CD4-positive, alpha-beta T cell treated with Interferon alpha-2 for 1 hour (primary cell): ENCODE measurements at places on chromosomes 1 and 21.
A peak's percentile ranks its signal among the peaks of the same experiment; 100 is the strongest.

DNA sequence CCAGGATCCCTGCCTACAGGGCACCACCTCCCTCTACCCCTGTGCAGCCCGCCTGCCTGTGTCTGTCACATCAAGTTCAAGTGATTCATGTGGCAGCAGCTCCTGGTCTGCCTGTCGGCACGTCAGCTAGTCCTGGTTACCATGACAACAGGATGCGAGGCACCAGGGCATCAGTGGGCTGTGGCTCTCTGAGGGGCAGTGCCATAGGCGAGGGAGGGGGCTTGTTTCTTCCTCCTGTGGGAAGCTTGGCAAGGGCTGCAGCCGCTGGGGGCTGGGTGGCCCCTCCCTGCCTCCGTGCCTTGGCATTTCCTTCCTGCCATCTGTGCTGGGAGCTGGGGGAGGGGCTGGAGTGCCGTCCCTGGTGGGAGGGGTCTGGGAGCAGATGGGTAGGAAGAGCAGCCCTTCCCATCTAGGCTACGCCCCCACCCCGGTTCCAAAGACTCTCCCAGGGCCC lies 43.1 kb downstream of the FOXO6 start:
- DNase-seq, result peak; percentile 14

DNA sequence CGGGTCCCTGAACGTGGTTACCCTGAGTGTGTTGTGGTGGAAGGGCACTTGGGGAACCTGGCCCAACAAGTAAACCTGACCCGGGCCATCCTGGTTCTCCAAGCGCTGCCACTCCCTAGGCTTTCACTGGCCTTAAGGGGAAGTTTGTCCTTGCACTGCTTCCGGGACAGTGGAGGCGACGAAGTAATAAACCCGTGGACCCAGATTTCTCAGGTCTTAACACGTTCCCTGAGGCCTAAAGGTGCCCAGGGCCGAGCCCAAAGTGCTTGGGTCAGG lies 261 bp upstream of the CCDC24 start:
- no peak for DNase-seq

DNA sequence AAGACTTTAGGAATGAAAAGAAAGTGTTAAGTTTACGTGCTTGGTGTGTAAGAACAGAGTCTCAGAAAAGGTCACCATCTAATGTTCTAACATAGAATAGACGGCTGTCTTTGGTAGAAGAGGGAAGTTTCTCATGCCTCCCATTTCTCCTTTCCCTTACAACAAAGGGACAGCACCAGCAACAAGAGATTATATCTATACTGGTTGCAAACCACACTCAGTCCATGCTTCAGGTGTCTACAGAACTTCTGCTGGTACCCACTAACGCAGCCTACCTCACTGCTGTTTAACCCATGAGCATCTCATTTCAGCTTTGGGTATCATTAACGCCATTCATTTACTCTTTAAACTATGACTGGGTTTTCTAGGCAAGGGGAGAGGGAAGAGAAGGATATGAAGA lies 9.2 kb upstream of the ITPKB start:
- DNase-seq, result no peak

- no peak for DNase-seq
These were observed 100.9 kb downstream of the DDX20 start for GRCh38 chr1:111856411-111857185.

DNA sequence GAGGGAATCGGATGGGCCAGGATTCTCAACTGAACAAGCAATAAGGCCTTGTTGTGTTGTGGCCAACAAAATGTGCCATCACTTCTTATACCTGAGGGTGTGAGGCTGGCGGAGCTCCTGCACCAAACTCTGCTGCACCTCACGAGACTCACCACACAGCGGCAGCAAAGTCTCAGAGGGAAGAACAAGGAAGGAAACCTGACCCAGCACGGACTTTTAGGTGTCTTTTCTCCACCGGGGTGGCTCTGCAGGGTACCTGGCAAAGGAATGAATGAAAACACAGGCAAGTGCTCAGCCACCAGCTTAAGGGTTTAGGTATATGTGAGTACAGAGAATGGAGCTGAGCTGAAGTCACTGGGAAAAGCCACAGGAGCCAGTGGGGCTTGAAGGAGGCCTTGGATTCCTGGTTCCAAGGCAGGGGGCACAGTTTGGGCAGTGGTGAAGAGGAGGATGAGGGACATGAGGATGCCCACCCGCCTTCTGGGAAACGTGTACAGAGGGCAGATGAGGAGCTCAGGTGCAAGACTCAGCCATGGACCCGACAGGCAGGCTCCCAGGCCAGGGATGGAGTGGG lies 31.1 kb upstream of the HSD3B1 start:
- DNase-seq, result no peak

- no peak for DNase-seq
These were observed 7.1 kb downstream of the CLIC6 start for GRCh38 chr21:34675871-34676270.

- DNase-seq, result peak; percentile 0
These were observed 2.5 kb downstream of the FCRL4 start for GRCh38 chr1:157595356-157595755.

GRCh38 chr1:61434276-61434675 lies 290.7 kb downstream of the TM2D1 start:
- DNase-seq, result no peak

DNA sequence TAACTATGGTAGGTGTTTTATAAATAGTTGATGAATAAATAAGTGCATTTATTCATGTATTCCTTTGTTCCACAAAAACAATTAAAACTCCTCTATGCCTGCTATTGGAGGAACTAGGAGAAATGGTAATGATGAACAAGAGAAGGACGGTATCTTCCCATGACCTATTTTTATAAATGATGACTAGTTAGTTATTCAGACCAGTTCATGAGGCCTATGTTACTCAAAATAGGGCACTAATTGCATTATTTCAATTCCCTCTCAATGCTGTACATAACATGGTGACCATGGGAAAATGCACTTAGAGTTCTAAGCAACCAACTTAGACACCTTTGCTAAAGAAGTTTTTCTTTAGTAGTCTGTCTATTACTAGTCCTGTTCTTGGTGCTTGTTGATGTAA lies 53.1 kb downstream of the XCL1 start:
- DNase-seq, result no peak

GRCh38 chr1:200775850-200776249 lies 37.2 kb downstream of the CAMSAP2 start:
- DNase-seq, result no peak

GRCh38 chr1:227272428-227272827 lies 45.9 kb downstream of the CDC42BPA start:
- DNase-seq, result no peak

DNA sequence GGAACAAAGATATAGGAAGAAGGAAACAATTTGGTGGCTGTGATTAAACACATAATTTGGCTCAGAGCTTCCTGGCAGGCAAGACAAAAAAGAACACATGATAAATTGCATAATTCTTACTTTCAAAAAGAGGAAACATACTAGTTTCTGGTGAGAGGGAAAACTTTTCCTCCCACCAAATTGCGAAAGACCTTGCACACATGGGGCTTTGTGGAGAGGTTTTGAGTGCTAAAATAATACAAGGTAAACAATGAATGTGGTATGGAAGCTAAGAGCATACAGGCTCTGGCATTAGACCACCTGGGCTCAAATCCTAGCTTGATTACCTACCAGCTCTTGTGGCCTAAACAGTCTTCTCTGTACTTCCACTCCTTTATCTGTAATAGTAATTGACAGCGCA lies 140.2 kb upstream of the HOOK1 start:
- DNase-seq, result no peak

- DNase-seq, result no peak
These were observed 175.3 kb downstream of the LEPR start for GRCh38 chr1:65595724-65596123.

- no peak for DNase-seq
These were observed 140.7 kb upstream of the PTBP2 start for GRCh38 chr1:96580920-96581319.

- no peak for DNase-seq
These were observed 465.2 kb downstream of the USP25 start for GRCh38 chr21:16194788-16195537.
